ENCODE measurements at places on chromosomes 3 and 15.

DNA sequence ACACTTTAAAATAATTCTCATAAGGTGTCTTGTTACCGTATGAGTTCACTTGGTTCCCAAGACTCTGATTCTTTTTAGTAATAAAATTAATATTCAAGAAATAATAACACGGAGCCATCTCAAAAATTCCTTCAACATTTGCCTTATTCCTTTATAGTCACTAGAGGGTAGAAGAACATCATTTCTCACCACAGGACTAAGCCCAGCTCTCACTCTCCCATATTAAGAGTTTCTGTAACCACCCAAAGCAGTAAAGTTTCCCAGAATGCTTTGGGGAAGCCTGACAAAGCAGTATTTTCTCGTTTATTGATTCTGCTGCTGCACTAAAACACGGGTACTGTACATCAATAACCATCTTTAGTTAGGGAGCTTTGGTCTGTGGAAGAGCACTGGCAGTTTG is 114.9 kb downstream of the MCTP2 start:
- DNase-seq: no peak

GRCh38 chr3:126807795-126808194 is 103.8 kb downstream of the CHCHD6 start:
- no peak for DNase-seq

GRCh38 chr15:93803421-93804152 is 427.8 kb upstream of the MCTP2 start:
- DNase-seq: no peak

- DNase-seq: no peak
These were observed 431 bp upstream of the YEATS2 start for GRCh38 chr3:183697123-183697609.

- no peak for DNase-seq
These were observed 108.3 kb downstream of the IL20RB start for GRCh38 chr3:137066092-137066491.

GRCh38 chr3:2156244-2156847 is 57.7 kb downstream of the CNTN4 start:
- peak; percentile 14 for DNase-seq

GRCh38 chr3:185653949-185654757 is 68.1 kb downstream of the SENP2 start:
- no peak for DNase-seq

GRCh38 chr3:141487521-141488252 is 860 bp downstream of the RASA2 start:
- peak; percentile 82 for DNase-seq

- no peak for DNase-seq
These were observed 68.8 kb upstream of the OXTR start for GRCh38 chr3:8838234-8838633.

DNA sequence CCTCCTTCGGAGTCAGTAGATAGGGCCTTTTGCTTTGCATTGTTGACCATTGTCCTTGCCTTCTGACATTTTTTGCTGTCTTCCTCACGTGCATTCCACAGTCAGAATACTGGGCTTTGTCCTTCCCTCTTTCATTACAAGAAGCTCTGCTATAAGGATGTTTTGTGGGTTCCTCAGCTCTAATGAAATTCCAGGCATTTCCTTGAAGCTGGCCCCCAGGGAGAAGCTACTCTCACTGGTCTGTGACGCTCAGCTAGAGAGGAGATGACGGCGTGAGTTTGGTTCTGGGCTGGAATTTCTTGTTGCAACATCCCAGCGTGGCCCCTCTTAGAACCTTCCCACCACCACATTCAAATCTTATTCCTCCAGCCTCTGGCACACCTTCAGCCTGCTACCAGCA is 210.2 kb downstream of the TJP1 start:
- peak; percentile 39 for DNase-seq

DNA sequence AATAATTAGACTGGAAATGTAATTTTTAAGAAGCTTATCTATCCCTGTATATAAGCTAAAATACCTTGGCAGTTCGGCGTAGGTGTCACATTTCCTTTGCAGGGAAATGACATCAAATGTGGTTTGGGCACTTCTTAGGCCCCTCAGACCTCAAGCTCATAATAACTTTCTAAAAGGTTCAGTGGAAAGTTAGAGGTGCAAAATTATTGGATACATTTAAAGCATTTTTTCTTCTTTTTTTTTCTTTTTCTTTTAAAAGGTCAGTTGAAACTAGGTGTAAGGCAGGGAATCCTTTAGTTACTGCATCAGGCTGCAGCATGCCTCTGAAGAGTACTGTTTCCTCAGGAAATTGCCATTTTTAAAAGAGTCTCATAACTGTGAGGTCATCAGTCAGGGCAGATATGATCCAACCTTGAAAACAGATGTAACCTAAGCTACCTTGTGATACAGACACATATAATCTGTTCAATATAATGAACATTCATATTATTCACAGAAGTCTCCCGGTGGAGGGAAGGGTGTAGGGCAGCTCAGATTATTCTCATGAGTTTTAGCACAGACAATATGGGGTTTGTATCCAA is 4.8 kb downstream of the SACM1L start:
- DNase-seq: no peak

DNA sequence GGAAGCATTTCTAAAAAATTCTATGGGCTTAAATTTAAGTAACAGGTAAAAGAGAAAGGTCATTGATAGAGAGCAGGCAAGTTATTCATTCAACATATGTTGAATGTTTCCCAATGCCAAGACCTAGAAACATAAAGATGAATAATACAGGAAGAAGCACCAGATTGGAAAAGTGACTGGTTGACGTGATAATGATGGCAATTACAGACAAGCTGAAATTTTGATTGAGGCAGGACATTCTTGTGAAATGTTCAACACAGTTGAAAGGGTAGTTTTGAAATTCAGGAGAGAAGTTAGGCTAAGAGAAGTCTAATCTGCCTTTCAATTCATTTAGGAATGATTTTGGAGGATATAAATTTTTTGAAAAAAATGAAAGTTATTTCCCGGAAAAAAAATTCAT is 536.3 kb upstream of the NAALADL2 start:
- no peak for DNase-seq

- no peak for DNase-seq
These were observed 12.9 kb downstream of the ZIC4 start for GRCh38 chr3:147393261-147393942.

GRCh38 chr15:68272721-68273271 is 4.7 kb upstream of the FEM1B start:
- no peak for DNase-seq

DNA sequence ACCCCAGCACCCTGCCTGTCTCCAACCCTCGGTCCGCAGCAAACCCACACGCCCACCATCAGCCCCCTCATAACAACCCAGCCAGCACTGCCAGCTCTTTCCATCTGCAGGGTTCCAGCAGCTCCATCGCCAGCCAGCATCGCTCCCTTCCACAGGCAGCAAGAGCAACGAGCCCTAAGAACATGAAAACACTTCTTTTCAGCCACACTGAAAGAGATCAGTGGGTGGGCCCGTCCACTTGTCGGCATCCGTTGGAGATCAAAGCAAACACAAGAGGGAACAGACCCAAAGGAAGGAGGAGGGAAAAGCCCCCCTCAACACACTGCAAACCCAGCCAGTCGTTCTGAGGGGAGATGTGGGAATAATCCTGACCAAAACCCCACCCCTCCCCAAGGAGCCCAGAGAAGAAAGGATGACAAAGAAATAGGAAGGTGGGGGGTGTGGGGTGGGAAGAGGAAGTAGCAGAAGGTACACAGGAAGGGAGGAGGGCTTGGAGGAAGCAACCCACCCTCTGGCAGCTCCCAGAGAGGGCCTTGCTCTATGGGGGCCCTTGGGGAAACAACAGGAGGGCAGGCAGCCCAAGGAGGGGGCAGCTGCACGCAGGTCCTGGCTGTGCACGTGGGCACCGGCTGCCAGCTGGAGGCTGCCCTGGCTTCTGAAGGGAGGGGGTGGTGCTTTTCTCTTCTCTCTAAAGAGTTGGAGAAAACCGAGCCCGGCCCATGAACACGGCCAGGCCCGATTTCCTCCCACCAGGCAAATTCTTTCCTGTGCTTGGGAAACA is 473.6 kb upstream of the PROK2 start:
- DNase-seq: no peak

DNA sequence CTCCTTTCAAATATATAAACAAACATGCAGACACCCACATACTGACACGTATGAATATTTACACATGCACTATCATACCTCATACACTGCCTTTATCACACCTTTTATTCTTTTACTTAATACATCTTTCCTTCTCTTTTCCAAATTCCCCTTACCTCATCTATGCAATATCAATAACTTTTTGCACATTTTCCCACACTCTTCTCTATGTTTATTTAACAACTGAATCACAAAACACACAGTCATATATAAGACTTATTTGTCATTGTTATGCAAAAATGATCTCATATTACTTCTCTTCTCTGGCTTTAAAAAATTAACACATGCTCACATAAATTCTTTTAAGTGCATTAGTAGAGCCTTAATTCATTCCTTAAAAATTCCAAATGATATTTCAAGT is 461.4 kb downstream of the DIPK2A start:
- DNase-seq: no peak
